ENCODE measurements at places on chromosomes 3 and 15. TPM values are rescaled to one million over a fixed set of nuclear protein-coding genes. Genes with fewer than 3 reads are reported as not detected.
A peak's percentile ranks its signal among the peaks of the same experiment; 100 is the strongest.

- no peak for DNase-seq
Measured at GRCh38 chr3:8517487-8517886, 15.9 kb downstream of the LMCD1 start.

Gene CERS3
- not detected for polyA plus RNA-seq

GRCh38 chr3:143363949-143364348 lies 244.4 kb downstream of the CHST2 start:
- DNase-seq = no peak

GRCh38 chr3:140223631-140224030 lies 288.6 kb downstream of the CLSTN2 start:
- DNase-seq = no peak

GRCh38 chr15:84819291-84819768 lies 2.2 kb downstream of the ALPK3 start:
- peak; percentile 25 for DNase-seq

Gene SKOR1
- 0.06 TPM for polyA plus RNA-seq

Data from endothelial cell of umbilical vein (primary cell).